ENCODE measurements at places on chromosomes 5 and 9. TPM values are rescaled to one million over a fixed set of nuclear protein-coding genes. Genes with fewer than 3 reads are reported as not detected.

DNA sequence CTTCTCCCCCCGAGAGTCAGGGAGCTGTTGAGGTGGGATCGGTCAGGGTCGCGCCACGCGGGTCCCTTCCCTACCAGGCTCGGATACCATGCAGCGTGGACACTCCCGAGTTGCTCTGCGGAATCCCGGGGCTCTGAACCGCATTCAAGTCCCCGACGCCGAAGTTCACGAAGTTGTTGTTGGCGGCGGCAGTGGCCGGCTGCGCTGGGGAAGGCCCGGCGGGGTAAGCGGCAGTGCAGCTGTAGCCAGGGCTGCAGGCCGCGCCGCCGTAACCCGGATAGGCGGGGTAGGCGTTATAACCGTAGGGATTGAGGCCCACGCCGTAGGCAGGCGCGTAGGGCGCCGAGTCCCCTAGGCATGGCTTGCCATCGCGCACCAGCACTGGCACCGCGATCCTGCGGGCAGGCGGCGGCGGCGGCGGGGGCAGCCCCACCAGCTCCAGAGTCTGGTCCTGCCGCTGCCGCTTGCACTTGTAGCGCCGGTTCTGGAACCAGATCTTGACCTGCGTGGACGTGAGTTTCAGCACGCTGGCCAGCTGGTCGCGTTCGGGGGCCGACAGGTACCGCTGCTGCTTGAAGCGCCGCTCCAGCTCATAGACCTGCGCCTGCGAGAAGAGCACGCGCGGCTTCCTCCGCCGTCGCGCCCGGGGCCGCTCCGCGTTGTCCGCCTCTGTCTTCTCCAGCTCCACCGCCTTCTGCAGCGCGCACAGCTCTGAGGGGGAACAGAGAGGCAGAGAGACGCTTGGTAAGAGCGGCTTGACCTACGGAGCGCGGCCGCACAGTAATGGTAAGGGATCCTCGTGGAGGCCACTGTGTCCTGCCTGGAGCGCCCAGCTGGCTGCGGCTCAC, 2.3 kb downstream of the NKX2-5 start:
- no peak overlapping the region for H3K27ac ChIP-seq
- no peaks in the 10 kb centered on the region for H3K36me3 ChIP-seq
- no peak for DNase-seq
- peaks cover 8% of the 10 kb centered on the region for H3K4me1 ChIP-seq

Gene TAS2R1
- not detected for total RNA-seq

GRCh38 chr5:175021321-175021720, 296.9 kb downstream of the MSX2 start:
- H3K36me3 ChIP-seq, result no peaks in the 10 kb centered on the region
- no peaks in the 10 kb centered on the region for H3K4me1 ChIP-seq
- H3K27me3 ChIP-seq, result no peaks in the 10 kb centered on the region
- H3K27ac ChIP-seq, result no peak overlapping the region
- no peak for DNase-seq

Gene FGF1
- total RNA-seq, result 0.73 TPM

Gene PCDHB1
- total RNA-seq, result not detected

Gene TMEM215
- total RNA-seq, result 0.26 TPM

DNA sequence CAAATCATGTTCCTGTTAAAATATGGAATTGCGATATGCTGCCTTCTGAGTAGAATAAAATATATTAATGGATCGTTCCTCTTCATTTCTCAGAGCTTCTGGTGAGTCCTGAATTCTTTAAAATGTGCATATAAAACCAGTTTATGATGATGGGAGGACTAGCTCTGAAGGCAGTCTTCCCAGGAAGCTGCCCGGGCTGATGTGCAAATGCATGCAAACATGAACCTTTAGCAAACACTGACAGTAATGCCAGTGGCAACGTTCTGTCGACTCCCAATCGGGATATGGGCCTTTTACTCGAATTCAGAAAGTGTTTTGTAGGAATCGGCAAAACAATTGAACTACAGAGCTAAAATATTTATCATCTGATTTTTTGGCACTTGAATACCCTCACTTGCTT, 93.6 kb downstream of the TLE4 start:
- H3K27me3 ChIP-seq, result no peaks in the 10 kb centered on the region
- H3K36me3 ChIP-seq, result no peaks in the 10 kb centered on the region
- DNase-seq, result no peak
- H3K4me3 ChIP-seq, result no peak overlapping the region

Gene TMC1
- total RNA-seq, result 0.67 TPM
